ENCODE measurements at places on chromosomes 4 and X.

DNA sequence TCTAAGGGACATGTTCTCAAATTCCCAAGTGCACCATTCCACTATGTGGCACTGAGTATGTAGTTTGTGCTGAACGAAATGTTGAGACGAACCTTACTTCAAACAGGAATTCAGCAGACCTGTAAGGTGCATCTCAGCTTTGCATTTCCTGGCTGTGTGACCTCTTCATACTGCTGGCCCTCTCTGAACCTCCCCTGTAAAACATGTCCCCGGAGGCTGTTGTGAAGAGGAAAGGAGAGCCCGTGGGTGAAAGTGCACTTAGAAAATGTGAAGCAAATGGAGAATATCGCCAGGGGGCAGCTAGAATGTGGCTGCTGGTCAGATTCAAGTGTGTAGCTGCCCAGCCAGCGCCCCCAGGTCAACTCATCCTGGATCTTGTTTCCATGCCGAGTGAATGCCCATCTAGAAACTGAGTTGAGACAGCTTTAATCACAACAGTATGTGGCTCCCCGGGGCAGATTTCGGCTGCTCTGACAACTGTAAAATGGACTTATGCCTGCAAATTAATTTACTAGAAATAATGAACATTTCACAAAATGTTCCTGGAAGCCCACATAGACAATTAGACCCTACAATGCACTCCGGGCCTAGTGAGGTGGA lies 263.3 kb downstream of the EVC2 start:
- no peak for DNase-seq

DNA sequence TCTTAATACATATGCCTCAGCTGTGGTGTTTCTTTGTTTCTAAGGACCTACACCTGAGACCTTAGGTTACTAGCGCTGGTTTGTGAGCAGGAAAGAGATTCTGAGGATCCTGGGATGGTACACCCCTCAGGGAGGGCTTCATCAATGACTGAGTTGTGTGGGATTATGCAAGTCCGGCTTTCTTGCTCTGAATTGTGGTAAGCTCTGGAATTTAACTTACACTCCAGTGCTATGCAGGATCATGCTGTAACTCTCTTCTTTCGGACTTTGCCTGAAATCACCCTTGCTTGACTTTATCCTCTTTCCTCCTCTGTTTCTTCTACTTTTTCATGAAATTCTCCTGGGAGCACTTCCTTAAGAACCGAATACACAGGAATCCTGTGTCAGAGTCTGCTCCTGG lies 431.5 kb upstream of the BOD1L1 start:
- DNase-seq, result peak; percentile 13

DNA sequence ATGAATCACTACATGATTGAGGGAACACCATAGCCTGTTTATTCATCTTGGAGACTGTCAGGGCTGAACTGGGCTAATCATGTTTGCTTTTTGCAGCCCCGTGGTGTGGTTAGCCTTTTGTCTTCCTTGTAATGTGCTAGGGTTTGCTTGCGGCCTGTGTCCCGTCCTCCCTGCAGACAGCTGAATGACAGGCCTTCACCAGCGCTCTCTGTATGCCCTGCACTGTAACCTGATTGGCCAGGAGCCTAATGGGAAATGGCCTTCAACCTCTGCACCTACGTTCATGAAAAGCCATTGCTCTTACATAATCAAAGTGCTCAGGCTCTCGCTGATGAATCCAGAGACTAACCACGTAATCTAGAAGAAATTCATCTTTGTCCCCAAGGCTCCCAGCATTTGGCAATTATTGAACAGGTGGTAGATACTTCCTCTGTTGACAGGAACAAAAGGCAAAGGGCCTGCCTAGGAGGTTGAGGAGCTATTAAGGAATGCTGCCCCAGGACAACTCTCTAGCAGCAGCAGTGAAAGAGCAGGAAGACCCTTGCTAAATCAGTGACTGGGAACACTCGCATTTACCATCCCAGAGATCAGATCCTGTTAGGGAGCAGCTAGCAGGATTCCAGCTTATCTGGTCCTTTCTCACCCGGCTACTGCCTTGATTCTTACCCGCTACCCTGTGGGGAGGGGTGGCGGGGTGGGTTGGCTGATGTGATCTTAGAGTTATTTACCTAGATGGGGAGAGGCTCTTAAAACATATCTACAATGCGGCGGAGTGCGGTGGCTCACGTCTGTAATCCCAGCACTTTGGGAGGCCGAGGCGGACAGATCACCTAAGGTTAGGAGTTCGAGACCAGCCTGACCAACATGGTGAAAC lies 42.3 kb upstream of the FAT1 start:
- DNase-seq, result no peak

DNA sequence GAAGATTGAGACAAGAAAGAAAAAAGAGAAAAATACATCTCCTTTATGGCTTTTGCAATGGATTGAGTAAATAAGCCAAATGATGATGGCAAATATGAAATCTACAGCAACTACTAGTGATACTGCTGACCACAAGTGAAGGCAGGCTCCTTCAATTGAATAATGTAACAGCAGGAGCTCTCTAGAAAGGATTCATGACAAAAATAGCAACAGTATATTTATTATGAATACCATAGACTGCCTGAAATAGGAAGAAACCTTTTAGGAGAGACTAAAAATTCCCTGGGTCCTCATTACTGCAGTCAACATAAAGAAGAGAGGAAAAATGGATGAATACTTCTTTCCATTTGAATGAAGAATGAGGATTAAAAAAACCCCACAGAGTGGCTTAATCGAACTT lies 306.8 kb upstream of the ANXA10 start:
- DNase-seq, result no peak

GRCh38 chrX:74117962-74118902 lies 185.7 kb upstream of the ZCCHC13 start:
- DNase-seq, result no peak

DNA sequence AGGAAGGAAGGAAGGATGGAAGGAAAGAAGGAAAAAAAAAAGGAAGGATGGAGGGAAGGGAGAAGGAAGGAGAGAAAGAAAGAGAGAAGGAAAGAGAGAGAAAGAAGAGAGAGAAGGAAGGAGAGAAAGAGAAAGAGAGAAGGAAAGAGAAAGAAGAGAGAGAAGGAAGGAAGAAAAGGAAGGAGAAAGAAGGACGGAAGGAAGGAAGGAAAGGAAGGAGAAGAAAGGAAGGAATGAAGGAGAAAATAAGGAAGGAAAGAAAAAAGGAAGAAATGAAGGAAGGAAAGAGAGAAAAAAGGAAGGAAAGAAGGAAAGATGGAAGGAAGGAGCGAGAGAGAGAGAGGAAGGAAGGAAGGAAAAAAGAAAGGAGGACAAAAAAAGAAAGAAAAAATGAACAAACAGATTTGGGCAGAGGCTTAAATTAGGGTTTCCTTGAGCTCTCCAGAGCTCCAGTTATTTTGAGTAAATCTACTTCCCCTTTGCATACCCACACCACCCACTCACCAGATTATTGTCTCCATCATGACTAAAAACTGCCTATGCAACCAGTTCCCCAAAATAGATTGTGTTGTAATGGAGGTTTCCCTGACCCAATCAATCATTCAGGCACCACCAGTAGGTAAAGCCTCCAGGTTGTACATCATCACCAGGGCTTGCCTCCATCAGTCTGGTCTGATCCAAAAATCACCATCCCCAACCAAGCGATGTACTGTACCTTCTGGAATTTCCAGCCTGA lies 1722.9 kb upstream of the PCDH10 start:
- DNase-seq, result no peak

GRCh38 chr4:153002110-153002509 lies 66.0 kb downstream of the FHDC1 start:
- DNase-seq, result no peak

- DNase-seq, result no peak
Measured at GRCh38 chr4:166198516-166199310, 325.7 kb downstream of the TLL1 start.

GRCh38 chr4:159349332-159349731 lies 246.5 kb downstream of the RAPGEF2 start:
- no peak for DNase-seq

DNA sequence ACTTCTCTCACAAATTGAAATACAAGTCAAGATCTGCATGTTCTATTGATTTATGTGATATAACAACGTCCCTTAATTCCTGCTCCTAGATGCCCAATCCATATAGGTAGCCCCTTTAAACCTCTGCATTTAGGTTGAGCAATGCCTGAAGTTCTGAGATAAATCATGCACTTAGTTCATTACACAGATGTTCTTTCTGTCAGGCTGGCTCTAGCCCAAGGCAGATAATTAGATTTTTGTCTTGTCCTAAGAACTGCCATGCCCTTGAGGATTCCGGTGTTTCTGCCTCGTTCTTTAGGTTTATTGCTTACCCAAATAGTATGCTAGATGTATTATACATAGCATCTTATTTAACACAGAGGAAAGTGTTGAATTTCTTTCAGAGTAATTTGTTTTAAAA lies 143.1 kb downstream of the TRAM1L1 start:
- DNase-seq, result no peak

DNA sequence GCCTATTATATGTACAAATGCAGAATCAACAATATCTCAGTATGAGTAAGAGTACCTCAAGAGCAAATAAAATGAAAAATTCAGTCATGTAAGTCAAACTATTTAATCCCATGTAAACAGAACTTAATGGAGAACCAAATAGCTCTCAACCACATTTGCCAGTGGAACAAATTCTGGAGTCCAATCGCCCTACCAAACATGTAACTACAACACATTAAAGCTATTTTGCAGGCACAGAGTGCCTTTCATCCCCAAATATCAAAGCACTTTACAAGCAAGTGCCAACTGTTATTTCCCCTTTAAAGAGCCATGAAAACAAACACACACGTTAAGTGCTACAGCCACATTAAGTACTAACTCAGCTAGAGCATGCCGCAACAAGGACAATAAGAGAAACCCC lies 51.3 kb downstream of the PCDH19 start:
- no peak for DNase-seq

DNA sequence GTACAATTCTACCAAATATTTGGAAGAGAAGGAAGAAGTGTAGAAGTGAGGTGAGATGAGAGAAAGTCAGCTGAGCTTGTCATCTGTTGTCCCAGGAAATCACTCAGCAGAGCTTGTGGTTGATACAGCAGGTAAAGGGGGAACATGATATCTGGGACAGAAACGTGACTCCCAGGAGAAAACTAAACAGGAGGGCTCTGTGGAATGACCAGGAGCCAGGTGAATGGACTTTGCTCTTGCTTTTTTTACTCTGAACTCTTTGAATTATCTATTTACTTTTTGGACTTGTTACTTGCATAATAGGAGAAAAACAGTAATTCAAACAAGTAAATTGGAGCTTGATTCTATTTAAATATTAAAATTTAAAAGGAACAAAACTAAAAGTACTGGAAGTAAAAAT lies 555.6 kb upstream of the FRG1 start:
- DNase-seq, result no peak

DNA sequence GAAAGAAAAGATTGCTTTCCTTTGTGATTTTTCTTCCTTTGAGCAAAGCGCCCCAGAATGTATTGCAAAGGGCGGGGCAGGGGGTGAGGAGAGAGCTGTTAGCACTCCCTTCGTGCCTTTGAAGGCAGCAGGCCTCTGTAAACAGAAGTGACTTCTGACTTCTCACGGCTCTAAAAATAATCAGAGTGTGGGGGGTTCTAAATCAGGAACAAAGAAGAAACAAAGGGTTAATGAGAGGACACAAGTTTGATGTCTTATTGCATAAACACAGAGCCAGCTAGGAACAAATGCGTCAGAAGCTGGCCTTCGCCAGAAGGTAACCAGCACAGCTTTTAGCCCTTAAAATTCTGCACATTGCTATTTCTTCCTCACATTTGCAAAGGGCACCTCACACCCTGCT lies 626.2 kb downstream of the MID1IP1 start:
- peak; percentile 9 for DNase-seq

DNA sequence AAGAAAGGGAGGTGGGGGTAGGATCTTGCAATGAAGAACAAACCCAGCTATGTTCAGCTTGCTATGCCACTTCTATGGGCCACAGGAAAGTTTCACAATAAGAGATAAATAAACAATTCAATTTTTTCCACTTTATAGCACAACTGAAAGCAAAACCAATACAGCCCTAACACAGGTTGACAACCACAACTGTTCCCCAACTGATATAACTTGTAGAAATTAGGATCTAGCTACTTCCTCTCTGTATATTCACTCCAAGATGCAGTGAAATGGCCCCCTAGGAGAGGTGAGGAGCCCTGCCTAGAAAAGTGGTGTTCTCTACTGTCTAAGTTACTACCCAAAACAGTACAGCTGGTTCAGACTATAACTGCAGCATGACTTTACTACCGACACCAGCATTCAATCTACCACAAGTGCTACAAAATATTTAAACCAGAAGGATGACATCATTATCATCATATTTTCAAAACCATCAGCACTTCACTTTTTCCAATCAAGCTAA lies 77.0 kb downstream of the FBXW7 start:
- DNase-seq, result no peak

- no peak for DNase-seq
Measured at GRCh38 chr4:56244681-56245080, 142.6 kb downstream of the AASDH start.

GRCh38 chr4:140252742-140253555 lies 99.0 kb upstream of the MAML3 start:
- peak; percentile 38 for DNase-seq

DNA sequence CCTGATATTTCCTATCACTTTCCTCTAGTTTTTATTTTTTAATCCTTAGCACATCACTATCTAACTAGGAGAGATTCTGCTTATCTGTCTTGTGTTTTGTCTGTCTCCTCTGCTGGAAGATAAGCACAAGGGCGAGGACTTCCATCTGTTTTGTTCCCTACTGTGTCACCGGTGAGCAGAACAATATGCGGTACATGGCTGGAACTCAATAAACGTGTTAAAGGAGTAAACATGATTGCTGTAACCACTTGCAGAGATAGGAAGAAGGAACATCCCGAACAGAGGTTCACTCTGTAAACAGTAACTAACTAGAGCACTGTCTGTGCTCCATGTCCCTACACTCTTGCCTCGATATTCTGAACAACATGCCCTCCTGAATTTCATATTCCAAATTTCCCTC lies 5.2 kb downstream of the HS3ST1 start:
- DNase-seq, result no peak

DNA sequence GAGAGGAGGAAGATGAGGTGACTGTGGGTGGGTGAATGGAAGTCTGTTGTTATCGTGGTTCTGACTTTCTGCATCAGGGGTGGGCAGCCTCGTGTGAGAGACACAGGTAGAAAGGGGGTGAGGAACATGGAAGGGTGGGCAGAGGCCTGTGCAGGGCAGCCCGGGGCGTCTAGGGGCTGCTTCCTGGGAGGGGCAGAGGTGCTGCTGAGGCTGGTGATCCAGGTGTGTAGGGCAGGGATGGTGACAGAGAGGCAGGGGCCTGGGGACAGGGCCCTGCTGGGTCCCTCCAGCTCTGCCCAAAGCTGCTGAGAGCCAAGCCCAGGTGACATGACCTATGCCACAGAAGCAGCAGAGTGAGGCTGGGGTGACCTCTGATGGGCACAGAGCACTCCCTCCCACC lies 89.7 kb upstream of the C4orf50 start:
- no peak for DNase-seq

Measured in brain microvascular endothelial cell (primary cell).